ENCODE measurements at places on chromosomes 1 and 21. TPM values are rescaled to one million over a fixed set of nuclear protein-coding genes. Genes with fewer than 3 reads are reported as not detected.
A peak's percentile ranks its signal among the peaks of the same experiment; 100 is the strongest.

GRCh38 chr1:90826834-90827233 lies 109.7 kb upstream of the BARHL2 start:
- DNase-seq: no peak

GRCh38 chr1:25068829-25069228 lies 138.8 kb upstream of the RUNX3 start:
- no peak for DNase-seq

Gene RGL1
- total RNA-seq: 6.3 TPM

DNA sequence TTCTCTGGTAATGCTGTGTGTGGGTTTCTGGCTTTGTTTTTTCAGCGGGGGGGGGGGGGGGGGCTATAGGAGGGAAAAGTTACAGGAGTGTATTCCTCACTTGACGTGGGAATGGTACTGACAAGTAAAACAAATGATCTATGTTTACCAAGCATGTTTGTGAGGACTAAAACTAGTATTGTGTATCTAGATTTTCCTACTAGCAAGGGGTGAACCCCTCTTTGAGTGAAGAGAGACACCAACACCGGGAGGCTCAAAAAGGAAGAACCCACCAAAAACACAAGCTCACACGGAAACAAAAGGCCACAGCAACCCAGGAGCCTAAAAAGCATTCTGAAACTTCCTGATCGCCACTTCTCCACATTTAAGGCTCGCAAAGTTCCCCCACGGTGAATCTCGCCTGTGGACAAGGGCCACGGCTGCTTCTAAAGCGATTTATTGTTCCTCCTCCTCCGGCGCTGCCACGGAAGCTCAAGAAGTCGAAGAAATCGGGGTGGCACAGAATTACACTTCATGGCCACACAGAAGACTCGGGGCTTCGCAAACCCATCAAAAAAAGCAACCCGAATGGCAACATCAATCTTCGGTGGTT lies 703 bp downstream of the PUM1 start:
- DNase-seq: no peak

Gene FOXD3
- total RNA-seq: 0.05 TPM

- DNase-seq: peak; percentile 1
Measured at GRCh38 chr1:12748778-12749355, 2.9 kb downstream of the CFAP107 start.

DNA sequence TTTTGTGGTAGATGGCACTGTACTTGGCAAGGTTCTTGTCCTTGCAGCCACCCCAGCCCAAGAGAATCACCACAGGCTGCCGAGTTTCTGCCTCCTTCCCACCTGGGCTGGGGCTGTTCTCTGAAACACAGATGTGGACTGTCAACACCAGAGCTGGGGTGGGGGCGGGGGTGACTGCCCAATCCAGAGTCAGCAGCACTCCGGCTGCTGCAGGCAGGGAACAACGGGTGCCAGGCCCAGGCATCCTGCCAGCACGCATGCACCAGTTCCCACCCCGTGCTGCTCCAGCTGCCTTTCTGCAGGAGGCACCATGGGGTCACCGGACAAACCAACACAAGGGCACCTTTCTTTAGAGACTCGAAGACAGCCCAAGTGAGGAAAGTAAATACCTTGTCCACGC lies 14.1 kb downstream of the TMEM53 start:
- DNase-seq: peak; percentile 89

DNA sequence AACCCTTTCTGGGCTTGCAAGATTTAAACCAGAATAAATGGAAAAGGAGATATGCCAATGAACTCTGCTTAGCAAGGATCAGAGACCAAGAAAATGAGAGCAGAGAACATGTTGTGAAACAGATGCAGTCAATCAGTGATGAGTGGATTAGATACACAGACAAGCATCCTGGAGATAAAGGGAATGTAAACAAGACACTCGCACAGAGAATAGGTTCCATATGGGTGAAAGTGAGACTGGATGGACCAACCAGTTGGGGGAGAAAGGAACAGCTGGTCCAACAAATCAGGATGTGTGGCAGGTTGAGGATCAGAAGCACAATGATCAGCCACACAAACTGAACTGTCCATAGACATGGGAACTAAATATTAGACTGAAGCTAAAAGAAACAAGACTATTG lies 338.2 kb downstream of the ASTN1 start:
- DNase-seq: no peak

Gene LCE6A
- total RNA-seq: not detected

GRCh38 chr1:55181666-55182065 lies 33.5 kb downstream of the USP24 start:
- no peak for DNase-seq

Gene FAM167B
- not detected for total RNA-seq

Gene SPRR2A
- not detected for total RNA-seq

Gene TNNT2
- 3,022 TPM for total RNA-seq

Gene SIM2
- total RNA-seq: 6.0 TPM

DNA sequence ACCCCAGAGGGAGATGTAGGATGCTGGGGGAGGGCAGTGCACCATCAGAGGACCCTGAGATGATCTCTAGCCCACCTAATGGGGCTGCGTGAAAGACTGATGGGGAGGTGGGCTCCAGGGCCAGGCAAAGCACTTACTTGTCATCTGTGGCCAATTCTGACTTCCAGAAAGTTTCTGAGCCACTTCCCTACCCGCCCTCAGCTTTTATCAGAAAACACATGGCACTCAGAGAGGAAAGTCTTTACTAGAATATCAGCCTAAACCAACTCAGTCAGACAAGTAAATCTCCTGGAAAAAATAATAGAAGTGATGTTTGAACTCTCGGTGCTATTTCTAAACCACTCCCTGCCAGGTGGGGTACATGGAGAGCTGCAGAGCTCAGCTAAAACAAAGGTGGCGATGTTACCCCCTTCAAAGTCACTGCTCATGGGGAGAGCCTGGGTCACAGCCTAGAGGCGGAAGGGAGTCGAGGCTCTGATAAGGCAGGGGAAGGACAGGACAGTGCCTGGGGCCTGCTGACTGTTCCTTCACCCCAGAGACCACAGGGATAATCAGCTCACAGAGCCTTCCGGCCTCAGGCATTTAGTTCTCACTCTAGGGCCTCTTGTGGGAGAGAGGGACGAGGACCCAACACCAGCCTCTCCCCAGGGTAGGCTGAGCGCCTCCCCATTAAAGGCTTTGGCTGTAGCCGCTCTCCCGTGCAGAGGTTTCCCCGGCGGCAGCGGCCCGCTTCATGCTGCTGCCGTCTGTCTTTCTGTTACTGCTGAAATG lies 14.2 kb downstream of the SMIM12 start:
- DNase-seq: no peak

GRCh38 chr1:77139389-77139788 lies 79.8 kb downstream of the PIGK start:
- peak; percentile 3 for DNase-seq
